ENCODE measurements at places on chromosomes 16 and 17.

DNA sequence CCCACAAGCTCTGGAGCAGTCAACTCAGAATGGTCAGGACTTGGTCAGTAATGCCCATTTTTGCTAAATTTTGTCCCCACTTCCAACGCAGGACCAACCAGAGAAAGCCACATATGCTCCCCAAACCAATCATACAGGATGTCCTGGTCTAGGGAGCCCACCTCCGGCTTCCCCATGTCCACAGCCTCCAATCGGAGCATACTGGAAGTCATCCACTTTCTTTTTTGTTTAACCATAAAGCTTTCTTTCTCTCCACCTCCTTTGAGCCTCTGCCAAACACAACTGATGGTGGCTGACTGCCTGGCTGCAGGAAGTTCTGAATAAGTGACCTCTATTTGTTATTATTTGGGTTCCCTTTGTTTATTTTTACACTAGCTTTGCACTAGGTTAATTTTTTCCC, 549.1 kb downstream of the WWOX start:
- no peak for DNase-seq

GRCh38 chr16:23213831-23214230, 31.3 kb downstream of the SCNN1G start:
- DNase-seq: no peak

DNA sequence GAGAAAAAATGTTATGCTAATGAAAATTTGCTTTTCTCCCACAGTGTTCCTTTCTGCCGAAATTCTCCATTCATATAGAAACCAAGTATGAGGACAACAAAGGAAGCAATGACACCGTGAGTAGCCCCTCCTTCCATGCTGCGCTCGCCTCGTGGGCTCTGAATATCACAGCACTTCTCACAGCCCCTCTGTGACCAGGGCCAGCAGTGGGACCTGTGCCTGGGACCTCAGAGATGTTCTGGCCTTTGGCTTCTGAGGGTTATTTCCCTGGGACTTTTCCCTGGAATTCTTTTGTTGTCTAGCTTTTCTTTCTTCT, 139.6 kb upstream of the NOL11 start:
- DNase-seq: no peak

DNA sequence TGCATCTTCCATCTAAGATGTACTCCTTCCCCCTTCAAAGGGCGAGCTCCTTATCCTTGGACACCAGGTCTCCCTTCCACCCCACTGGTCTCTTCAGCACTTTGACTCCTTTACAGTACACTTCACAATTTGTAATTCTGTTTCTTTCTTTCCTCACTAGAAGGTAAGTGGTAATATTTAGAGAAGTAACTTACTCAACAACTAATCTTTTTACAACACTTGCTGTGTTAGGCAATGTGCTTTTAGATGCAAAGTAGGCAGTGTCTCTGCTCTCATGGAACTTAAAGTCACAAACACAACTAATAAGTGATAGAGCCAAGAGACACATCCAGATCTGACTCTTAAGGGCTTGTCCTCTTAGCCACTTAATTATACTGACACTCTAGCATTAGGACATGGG, 6.4 kb downstream of the SIAH1 start:
- no peak for DNase-seq

DNA sequence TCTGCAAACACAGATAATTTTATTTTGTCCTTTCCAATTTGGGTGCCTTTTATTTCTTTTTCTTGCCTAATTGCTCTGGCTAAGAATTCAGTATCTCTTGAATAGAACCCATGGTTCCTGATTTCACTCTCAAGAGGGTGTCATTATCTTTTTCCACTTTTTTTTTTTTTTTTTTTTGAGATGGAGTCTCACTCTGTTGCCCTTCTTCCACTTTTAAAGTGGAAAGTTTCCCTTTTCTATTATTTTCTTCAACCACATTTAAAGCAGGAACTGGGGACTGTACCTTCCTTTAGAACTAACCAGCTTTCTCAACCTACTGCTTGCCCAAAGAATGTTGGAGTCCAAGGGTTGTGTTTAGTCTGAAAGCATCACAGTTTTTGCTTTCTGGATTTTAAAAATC, 31.1 kb downstream of the SLFN11 start:
- DNase-seq: no peak

DNA sequence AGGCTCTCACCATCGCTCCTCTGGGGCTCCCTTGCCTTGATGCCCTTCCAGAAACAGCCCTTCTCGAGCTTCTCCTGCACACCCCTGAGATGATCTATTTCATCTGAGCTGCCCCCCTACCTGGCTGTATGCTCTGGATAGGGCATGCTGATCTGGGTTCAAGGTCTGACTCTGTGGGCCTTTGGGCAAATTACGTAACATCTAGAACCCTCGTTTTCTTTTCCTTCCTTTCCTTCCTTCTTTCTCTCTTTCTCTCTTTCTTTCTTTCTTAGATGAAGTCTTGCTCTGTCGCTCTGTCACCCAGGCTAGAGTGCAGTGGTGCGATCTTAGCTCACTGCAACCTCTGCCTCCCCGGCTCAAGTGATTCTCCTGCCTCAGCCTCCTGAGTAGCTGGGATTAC, 20.3 kb downstream of the TNS4 start:
- no peak for DNase-seq

DNA sequence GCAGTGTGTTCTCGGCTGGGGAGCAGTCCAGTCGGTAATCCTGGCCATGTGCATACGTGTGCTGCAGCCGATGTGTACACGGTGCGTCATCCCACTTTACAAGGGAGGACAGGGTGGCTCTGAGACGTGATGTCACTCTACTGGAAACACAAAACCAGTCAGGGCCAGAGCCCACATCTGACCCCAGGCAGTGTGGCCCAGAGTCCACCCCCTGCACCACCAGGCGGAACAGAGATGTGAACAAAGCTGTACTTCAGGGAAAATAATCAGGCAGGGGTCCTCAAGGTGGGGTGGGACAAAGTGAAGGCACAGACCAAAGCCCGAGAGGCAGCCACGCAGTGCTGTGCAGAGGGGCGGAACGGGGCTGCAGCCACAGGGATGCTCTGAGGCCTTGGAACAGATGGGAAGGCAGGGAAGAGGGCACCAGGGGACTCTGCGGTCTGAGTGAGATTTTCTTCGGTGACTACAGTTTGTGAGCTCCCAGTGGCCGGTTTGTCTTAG, 181.5 kb downstream of the ZNF423 start:
- no peak for DNase-seq

DNA sequence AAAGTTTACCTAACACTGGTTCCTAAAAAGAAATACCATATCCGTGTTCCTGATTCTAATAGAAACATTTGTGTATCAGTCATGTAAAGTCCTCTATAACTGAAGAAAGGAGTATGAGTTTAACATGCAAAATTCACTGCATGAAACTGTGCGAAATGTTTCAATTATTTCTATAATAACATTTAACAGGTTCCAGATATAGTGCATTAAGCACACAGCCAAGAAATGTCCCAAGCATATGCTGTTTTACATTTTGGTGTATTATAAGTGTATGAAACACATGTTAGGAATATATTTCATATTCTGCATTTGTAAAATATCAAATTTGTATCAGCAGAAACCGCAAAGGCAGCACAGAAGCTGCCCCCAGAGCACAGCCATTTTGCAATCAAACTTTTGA, 764.9 kb downstream of the KCNJ2 start:
- no peak for DNase-seq

- DNase-seq: no peak
These were observed 30.7 kb downstream of the PIEZO1 start for GRCh38 chr16:88754109-88754911.

GRCh38 chr17:82962163-82962720, 117.2 kb upstream of the METRNL start:
- DNase-seq: no peak
